ENCODE measurements at places on chromosomes 7 and 10. TPM values are rescaled to one million over a fixed set of nuclear protein-coding genes. Genes with fewer than 3 reads are reported as not detected.

The H2BK1 gene
- not detected for total RNA-seq

The KIAA1217 gene
- 5.8 TPM for total RNA-seq

The PPRC1 gene
- 9.9 TPM for total RNA-seq

The GDF10 gene
- 0.28 TPM for total RNA-seq

The BTBD16 gene
- 0.42 TPM for total RNA-seq

The PRLHR gene
- under 0.01 TPM for total RNA-seq

The TUBAL3 gene
- total RNA-seq: not detected

The LRRD1 gene
- total RNA-seq: not detected

The PIP gene
- total RNA-seq: not detected

The DDC gene
- 47.6 TPM for total RNA-seq

The PAXIP1 gene
- 10.1 TPM for total RNA-seq

The MCM10 gene
- under 0.01 TPM for total RNA-seq

The SORCS1 gene
- 0.08 TPM for total RNA-seq

The NODAL gene
- not detected for total RNA-seq

The CCDC172 gene
- total RNA-seq: not detected

The CALML5 gene
- total RNA-seq: not detected

The GNAI1 gene
- 19.2 TPM for total RNA-seq

The RARRES2 gene
- 437 TPM for total RNA-seq

The GJC3 gene
- total RNA-seq: 0.08 TPM

The CYP26A1 gene
- total RNA-seq: not detected

The LARP4B gene
- total RNA-seq: 20.4 TPM

The GNAT3 gene
- total RNA-seq: not detected

The NUP42 gene
- total RNA-seq: 35.8 TPM

The CFAP43 gene
- 0.17 TPM for total RNA-seq

The RBP3 gene
- not detected for total RNA-seq

The CTAGE4 gene
- total RNA-seq: 1.7 TPM

The ANKRD30A gene
- not detected for total RNA-seq

The CRTAC1 gene
- 0.14 TPM for total RNA-seq

The LRRC17 gene
- total RNA-seq: 1.6 TPM

The OR2A1 gene
- total RNA-seq: not detected

The SVIL gene
- 26.0 TPM for total RNA-seq

The TBXAS1 gene
- 22.4 TPM for total RNA-seq

The CALU gene
- total RNA-seq: 57.9 TPM

The SPDYE8 gene
- total RNA-seq: not detected

The GDF2 gene
- total RNA-seq: 26.9 TPM

The FAM221A gene
- total RNA-seq: 12.0 TPM

The FRAT2 gene
- 14.4 TPM for total RNA-seq

The KCP gene
- total RNA-seq: 0.08 TPM

The PGAM2 gene
- total RNA-seq: 2.3 TPM

The PTPN20 gene
- 1.0 TPM for total RNA-seq

The EFCAB10 gene
- not detected for total RNA-seq

The KCND2 gene
- 0.08 TPM for total RNA-seq

The SMIM30 gene
- total RNA-seq: 9.7 TPM

The PTPRE gene
- total RNA-seq: 4.0 TPM

The STN1 gene
- total RNA-seq: 12.9 TPM

The MMP21 gene
- total RNA-seq: 0.17 TPM

The NKX1-2 gene
- not detected for total RNA-seq

The STK31 gene
- total RNA-seq: 0.05 TPM

The TYW1 gene
- total RNA-seq: 8.5 TPM

The PDE6C gene
- total RNA-seq: not detected

Measured in liver (tissue), 10 donors.